ENCODE measurements at places on chromosomes 2 and 18.

GRCh38 chr2:120261387-120262006 lies 8.8 kb downstream of the RALB start:
- no peak for DNase-seq

DNA sequence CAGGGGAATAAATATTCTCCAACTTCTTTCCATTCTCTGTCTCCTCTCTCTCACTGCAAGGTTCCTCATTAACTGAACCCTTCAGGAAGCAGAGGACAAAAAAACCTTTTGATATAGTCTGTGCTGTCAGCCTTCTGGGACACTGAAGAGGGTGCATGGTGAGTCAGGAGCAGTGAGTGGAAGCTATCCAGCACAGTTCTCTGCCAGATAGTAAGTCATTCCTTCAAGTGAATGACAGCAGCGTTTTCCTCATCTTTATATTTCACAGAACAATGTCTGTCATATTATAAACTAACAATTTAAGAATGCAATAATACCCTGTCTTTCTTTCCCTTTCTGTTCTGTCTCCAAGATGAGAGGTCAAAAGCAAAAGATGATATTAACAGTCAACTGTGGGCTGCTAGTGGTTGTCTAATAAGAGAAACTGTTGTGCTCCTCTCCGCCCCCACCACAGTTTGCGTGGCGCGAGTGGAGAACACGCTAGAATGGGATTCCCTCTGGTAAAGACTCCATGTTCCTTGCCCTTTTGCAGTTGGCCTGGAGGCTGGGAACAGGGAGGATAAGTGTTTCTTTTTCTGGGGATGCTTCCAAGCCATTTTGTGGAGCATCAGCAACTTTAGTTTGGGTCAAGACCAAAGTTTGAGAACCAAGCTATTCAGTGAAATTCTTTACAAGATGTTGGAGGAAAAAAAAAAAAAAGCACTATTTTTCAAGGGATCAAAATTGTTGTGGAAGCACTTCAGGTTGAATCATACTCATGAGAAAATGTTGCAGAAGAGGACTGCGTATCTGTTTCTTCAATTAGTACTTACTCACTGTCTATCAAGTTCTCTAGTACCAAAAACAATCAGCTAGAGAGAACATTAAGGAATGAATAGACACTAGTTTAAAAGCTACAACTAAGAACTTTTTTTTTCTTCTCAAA lies 430.2 kb downstream of the SETBP1 start:
- DNase-seq: no peak

GRCh38 chr18:78679031-78679430 lies 300.6 kb upstream of the SALL3 start:
- no peak for DNase-seq

DNA sequence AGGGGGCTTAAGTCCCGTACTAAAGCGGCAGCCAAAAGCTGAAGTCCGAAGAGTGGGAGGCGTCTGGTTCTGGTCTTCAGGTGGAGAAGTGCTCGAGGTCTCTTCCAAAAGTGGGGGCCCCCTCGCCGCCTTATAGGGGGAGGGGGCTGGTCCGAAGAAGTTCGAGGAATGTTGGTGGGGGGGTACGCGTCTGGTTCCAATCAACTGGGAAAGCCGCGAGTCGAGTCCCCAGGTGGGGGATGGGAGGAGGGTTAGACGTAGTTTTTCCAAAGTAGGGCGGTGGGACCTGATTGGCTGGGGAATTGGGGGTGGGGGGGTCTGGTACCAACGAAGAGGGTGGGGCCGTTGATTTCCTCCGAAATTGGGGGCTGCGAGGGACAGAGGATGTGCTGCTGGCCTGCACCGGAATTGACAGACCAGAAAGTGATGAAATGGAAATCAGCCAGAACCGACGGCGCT lies 594 bp downstream of the ITM2C start:
- no peak for DNase-seq

- DNase-seq: no peak
These were observed 255.4 kb downstream of the PLCL1 start for GRCh38 chr2:198059800-198060199.

GRCh38 chr2:128485761-128486639 lies 167.3 kb upstream of the HS6ST1 start:
- no peak for DNase-seq

DNA sequence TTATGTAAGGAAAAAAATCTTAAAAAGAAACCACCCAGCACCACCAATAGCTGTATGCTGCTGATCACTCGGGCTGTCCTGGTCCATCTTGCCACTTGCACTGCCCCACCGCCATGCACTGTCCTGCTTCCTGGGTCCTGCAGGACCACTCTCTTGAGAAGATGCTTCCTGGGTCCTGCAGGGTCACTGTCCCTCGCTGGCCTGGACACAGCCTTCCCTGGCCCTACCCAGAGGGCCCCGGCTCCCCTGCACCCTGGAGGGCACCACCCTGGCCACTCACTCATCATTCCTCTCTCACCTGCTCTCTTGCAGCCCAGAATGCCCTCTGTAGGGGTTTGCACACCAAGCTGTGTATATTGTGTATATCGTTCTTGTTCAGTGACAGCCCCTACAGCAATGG lies 2.4 kb upstream of the OTOS start:
- no peak for DNase-seq

GRCh38 chr2:99936065-99936464 lies 206.3 kb downstream of the AFF3 start:
- DNase-seq: no peak

DNA sequence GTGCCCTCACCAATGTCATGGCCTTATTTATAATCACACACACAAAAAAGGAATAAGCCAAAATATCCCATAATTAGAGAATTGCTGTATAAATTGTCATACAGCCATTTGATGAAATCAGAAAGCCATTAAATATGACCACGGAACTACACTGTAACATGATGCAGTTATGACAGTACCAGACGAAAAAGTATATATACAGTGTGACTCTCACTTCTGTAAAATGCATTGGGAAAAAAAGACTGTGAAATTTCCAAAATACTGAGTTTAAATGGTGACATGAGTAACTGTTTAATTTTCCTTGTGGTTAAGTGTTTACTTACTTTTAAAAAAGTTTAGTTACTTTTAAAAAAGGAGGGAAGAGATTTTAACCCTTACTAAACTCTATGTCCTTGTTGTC lies 25.4 kb downstream of the UXS1 start:
- peak; percentile 58 for DNase-seq

- peak; percentile 28 for DNase-seq
These were observed 170.5 kb upstream of the SLC39A10 start for GRCh38 chr2:195486520-195486919.

GRCh38 chr2:16093639-16094529 lies 153.5 kb downstream of the MYCN start:
- no peak for DNase-seq

- no peak for DNase-seq
These were observed 29.8 kb upstream of the LCLAT1 start for GRCh38 chr2:30417253-30417652.

DNA sequence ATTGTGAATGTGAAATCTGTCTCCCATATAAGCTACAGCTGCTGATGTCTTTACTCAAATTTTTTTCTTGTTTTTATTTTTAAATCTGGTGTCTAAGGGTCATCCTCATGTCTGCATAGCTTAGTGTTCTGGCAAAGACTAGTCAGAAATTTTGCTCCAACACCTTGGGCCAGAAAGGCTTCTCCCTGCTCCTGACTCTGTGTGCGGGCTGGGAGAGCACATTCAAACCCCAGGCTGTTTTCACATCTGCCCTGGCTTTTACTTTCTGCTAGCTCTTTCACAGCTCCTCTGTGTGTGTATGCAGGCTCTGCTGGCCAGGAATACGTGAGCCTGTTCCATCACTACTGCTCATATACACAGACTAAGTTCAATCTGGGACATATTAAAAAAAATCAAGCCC lies 102.9 kb upstream of the RIOK3 start:
- DNase-seq: no peak

DNA sequence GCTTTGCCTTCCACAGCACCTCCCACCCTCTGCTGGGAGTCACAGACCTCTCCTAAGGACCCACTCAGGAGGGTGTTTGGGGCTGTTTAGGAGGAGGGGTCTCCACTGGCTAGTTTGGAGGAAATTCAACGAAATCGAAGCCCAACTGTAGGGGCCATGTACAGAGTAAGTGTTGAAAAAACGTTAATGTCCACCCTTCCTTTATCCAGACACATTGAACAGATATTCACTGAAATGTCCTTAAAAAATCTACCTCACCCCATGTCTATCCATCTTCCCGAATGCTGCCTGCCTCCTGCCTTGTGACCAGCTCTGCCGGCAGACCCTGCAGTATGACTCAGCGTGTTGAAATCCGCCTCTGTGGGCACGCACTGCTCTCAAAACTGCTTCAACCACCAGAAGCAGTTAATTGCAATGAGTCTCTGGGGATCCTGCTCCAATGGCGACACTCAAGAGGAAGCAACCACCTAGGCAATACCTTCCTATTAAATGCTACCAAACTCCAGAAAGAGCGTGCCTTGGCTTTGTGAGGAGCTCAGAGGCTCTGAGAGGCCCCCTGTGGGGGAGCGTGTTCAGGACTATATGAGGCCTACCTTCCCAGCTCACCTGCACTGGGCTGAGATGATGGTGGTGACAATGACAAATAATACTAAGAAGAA lies 61.4 kb upstream of the RTN4 start:
- DNase-seq: peak; percentile 98

DNA sequence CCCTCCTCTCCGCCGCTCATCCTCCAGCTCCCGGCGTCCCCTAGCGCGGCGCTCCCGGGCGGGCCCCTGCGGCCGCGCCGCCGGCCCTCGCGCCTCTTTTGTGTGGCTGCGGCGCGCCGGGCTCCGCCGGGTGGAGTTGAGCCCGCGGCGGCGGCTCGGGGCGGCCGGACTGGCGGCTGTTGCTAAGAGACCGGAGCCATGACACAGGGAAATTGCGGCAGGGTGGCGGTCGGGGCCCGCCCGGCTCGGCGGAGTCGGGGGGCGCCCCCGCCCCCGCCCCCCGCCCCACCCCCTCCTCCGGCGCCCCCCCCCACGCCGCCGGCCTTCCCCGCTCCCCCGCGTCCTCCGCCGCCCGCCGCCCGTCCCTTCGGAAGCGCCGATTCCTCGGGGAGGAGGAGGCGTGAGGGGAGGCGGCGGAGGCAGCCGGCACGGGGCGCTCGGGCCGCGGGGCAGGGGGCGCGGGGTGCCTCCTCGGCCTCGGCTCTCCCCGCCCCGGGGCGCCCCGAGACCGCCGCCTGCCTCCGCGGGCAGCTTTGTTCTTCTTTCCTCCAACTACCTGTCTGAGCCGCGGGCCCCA lies at the start of gene TMEM200C:
Gene TMEM200C (minus strand): TSS at position 224 of the 577 bp plus-strand sequence. CDS start 3,459 bp downstream, outside the sequence.
- no peak for DNase-seq

Measured in MV-4-11 (cell line).